ENCODE measurements at places on chromosomes 3 and 15. TPM values are rescaled to one million over a fixed set of nuclear protein-coding genes. Genes with fewer than 3 reads are reported as not detected.

NR1I2 gene
- not detected for total RNA-seq

MIX23 gene
- total RNA-seq = 10.9 TPM

MBD4 gene
- 38.5 TPM for total RNA-seq

MAN2A2 gene
- 23.0 TPM for total RNA-seq

GP9 gene
- not detected for total RNA-seq

FETUB gene
- total RNA-seq = not detected

CHRD gene
- total RNA-seq = 0.36 TPM

SLC51A gene
- not detected for total RNA-seq

TRPC1 gene
- 28.9 TPM for total RNA-seq

Measured in hair follicle dermal papilla cell (primary cell).